ENCODE measurements at places on chromosomes 2 and 18.

- DNase-seq, result no peak
Observed at GRCh38 chr18:5180254-5180653, 16.8 kb downstream of the AKAIN1 start.

DNA sequence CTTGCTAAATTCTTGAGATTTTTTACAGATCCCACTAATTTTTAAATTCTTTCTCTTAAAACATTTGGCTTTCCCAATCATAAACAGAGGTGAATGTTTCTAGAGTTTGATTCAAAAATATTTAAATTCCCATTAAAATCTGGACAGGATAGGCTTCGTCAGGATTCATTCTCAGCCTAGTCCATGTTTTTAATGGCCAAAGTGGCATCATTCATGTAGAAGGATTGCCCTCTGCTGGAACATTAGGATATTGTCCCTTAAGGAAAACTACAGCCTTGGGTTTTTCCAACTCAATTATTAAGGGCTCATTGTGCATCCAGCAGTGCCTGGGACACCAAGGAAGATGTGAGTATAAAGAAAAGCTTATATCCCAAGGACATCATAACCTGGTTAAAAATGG, 71.7 kb downstream of the TPGS2 start:
- no peak for DNase-seq

GRCh38 chr2:21161832-21162614, 38.3 kb downstream of the TDRD15 start:
- DNase-seq, result no peak

DNA sequence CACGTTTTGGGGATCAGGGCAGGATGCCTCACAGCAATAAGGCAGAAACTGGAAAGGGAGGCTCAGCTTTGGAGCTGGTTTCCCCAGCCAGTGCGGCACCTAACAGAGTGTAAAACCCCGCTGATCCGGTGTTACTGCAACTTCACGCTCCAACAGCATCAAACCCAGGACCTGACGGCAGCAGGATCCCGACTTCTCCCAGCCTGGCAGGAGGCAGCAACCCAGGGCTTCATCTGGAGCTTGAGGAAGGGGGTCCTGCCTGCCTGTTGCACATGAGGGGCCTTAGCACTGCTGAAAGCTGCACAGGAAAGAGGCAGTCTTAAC, 209.8 kb downstream of the MGAT5 start:
- DNase-seq, result no peak

GRCh38 chr18:54964741-54965140, 5.5 kb upstream of the CCDC68 start:
- DNase-seq, result no peak
